ENCODE measurements at places on chromosomes 2 and 18.

DNA sequence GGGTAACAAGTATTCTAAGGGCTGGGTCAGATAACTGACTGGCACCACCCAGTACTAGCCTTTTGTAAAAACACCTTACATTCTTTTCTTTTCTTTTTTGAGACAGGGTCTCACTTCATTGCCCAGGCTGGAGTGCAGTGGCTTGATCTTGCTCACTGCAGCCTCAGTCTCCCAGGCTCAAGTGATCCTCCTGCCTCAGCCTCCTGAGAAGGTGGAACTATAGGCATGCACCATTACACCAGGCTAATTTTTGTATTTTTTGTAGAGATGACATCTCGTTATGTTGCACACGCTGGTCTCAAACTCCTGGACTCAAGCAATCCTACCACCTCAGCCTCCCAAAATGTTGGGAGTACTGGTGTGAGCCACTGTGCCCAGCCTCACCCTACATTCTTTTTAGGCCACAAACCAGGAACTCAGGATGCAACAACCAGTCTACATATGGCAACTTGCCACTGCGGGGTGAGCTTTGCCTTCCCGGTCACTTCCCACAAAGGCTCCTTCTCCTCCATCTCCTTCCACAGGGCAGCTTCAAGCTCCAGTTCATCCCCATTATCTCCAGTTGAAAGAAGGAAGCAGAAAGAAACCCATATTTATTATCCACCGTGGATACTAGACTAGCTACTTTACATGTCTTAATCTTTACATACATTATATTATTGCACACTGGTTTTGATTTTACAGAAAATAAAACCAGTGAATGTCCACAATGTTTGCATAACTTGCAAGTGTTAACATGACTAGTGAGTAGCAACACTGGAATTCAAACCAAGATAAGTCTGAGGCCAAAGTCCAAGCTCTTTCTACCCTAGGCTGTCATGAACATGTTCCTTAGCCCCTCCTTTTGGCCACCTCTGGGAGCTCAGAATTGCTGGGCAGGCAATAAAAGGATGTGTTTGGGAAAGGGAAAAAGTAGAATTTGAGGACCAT is 23.7 kb upstream of the AP1S3 start:
- no peak for DNase-seq

- DNase-seq, result no peak
Measured at GRCh38 chr2:161870401-161870930, 203.5 kb downstream of the DPP4 start.

DNA sequence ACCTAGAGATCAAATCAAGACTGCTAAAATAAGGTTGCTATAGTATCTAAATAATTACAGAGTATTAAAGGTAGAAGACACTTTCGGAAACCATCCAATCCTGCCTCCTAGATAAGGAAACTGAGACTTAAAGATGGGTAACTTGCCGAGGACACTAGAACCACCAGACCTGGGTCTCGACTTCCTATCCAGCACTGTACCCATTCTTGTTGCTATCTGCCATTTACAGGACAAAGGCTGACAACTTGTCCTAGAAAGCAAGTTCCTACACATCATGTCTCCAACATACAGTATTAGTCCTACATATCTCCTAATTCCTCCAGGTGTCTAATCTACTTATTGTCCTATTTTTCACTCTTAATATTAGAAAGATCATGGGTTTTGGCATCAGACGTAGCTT is 37.7 kb downstream of the TRAK2 start:
- DNase-seq, result no peak

- no peak for DNase-seq
Measured at GRCh38 chr2:212392544-212392943, 146.1 kb downstream of the ERBB4 start.

GRCh38 chr2:611519-611918 is 65.7 kb downstream of the TMEM18 start:
- DNase-seq, result no peak

DNA sequence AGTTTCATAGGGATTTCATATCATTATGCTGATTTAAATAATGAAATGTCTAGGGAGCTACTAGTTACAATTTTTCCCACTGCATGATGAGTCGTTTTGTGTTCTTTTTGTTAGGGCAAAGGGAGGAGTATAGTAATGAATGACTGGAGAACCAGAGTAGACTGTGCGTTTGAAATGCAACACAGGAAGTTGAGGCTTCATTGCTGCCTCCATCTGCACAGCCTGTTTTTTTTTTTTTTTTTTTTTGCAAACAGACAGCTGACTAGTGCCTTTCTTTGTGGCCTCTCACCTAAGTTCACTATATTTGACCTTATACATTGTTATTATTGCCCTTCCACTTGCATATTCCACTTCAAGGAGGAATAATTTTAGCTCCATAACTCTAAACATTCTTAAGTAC is 286.7 kb upstream of the LRRTM1 start:
- DNase-seq, result no peak

DNA sequence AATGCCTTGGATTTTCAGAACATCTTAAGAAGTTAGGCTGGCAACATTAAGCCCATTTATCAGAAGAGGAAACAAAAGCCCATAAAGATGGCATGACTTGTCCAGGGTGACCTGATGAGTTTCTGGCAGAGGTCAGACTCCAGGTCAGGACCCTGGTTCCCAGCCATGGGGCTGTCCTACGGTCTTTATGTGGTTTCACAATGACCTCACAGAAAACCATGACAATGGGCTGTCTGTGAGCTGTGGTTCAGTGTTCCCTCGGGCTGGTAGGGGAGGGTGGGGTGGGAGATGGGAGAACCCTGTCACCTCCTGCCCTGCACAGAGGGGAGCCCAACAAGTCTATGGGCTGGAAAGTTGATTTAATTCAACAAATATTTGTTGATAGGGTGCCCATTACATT is 101.8 kb downstream of the LOXHD1 start:
- no peak for DNase-seq

GRCh38 chr2:235551965-235552364 is 58.1 kb downstream of the AGAP1 start:
- DNase-seq, result no peak

DNA sequence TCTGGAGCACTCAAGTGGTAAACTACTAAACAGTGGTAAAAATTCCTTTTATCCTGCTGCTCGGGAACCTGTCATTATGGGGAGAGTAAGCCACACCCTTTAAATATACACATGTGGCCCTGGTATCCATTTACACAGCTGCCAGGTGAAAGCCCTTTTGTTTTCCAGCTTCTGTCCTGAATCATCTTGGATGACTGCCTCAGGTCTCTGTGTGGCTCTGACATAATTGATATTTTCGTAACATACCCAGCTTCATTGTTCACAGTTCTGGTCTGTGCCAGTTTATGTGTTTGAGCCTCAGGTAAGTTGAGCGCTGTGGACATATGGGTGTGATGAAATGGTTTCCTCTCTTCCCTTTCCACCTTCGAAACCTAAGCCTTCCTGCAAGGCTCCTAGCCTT is 15.7 kb upstream of the TTC39C start:
- no peak for DNase-seq

DNA sequence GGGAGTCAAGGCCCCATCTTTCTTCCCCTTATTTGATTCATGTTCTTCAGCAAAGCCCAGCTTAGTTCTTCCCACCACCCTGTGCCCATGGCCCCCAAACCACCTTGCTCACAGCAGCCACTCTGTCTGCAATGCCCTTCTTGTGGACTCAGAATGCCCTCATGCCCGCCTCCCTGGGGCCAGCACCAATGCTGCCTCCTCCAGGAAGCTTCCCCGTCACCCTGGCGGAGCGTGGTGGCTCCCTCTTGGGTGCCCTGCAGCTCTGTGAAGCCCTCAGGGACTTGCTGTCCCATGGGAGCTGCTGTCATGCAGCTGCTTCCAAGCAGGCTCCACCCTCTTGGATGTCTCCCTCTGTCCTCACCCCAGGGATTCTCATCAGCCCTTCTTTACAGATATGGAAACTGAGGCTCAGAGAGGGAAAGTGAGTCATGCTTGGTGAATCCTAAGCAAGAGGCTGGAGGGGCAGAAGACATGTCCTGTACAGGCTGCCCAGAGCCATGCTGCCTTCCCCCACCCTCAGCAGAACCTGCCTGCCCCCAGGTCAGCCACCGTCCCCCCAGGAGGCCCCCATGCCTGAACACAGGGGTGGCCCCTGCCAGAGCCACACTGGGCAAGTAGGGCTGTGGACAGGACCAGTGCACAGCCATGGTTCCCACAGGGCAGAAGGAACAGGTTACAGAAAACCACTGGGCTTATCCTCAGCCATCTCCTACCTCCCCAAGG is 11.8 kb upstream of the DUSP2 start:
- DNase-seq, result peak; percentile 51

DNA sequence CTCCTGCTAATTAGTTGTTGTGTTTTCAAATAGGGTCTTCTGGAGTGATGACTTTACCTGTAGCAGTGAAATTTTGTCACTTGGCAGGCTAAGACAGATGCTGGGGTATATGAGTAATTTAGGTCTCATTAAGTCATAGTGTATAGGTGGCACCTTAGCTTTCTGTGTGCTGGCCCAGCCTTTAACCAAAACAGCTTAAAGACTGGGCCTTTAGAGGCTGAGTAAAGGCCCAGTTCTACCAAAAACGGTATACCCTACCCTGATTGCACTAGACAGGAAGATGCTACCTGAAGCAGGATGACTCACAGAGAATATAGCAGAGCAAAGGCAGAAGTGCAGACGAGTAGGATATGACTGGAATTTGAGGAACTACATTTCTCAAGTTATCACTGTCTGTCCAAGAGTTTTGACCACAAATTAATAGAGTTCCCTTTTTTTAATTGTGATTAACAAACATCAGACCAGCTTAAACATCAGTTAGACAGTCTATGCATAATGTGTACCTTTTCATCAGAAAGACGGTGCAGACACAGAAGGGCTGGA is 337.9 kb upstream of the SALL3 start:
- DNase-seq, result no peak

- no peak for DNase-seq
Measured at GRCh38 chr2:58019229-58019628, 27.4 kb upstream of the VRK2 start.

- peak; percentile 60 for DNase-seq
Measured at GRCh38 chr2:230643576-230644291, 68.9 kb upstream of the CAB39 start.

GRCh38 chr2:207808119-207808518 is 38.4 kb upstream of the FZD5 start:
- DNase-seq, result no peak

DNA sequence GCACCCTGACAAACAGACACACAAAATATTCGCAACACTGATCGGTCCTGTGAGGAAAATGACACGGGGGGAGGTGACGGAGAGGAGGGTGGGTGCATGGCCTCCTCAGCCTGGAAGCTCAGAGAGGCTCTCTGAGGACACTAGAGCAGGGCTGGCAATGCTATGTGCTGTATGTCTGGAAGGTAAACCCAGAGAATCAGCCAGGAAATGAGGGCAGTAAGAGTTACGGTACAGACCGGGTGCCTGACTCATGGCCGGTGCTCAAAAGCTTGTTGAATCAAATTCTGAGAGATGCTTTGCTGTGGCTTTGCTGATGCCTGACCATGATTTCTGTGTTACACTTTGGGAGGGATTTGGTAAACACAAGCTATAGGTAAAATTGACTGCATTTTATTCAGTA is 81.9 kb downstream of the CCDC93 start:
- DNase-seq, result no peak

Measured in CD4-positive, alpha-beta T cell treated with Interleukin-15 for 1 hour (primary cell).